A549 (cell line): ENCODE measurements at places on chromosomes 3 and 15.

- no peak for DNase-seq
These were observed 273.1 kb downstream of the GABRG3 start for GRCh38 chr15:27244047-27244446.

GRCh38 chr3:28651159-28651558 is 302.5 kb upstream of the AZI2 start:
- no peak for DNase-seq

DNA sequence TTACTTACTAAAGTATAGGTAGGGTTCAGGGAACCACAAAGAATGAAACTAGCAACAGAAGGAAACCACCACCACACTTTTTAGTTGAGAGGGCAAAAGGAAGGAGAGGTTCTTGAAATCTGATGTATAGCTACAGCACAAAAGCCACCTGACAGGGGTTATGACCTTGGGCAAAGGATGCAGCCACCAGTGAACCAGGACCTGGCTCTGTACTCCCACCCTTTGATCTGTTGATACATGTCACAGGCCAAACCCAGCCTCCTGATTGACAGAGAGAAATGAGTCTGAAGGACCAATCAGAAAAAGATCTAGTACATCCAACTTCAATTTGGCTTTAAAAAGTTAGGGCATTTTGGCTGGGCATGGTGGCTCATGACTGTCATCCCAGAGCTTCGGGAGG is 20.0 kb upstream of the BLM start:
- DNase-seq: no peak

DNA sequence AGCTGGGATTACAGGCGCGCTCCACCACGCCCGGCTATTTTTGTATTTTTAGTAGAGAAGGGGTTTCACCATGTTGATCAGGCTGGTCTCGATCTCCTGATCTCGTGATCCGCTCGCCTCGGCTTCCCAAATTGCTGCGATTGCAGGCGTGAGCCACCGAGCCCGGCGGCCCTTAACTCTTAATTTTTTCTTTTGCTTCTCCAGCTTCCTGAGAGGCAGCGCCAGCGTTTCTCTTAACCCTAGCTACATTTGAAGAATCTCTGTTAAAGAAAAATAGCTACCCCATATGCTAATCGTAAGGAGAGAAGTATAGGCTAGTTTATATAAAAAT is 465 bp upstream of the GK5 start:
- no peak for DNase-seq

DNA sequence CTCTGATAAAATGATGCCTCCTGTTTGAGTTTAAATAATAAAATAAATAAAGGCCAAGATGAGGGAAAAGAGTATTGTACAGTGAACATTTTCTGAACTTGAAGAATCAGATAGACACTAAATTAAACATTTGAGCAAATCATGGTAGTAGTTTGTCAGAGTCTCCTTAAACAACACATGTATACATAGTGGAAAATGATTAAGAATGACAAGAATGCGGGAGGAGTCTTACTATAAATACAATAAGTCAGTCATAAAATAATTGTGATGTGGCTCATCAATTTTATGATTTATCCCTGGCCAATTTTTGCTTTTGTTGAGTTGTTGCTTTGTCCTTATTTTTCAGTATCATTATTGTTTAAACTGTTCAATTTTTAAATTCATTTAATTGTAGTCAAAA is 158.0 kb upstream of the TMC3 start:
- DNase-seq: no peak

GRCh38 chr15:46946953-46947352 is 770.4 kb upstream of the SEMA6D start:
- DNase-seq: no peak

DNA sequence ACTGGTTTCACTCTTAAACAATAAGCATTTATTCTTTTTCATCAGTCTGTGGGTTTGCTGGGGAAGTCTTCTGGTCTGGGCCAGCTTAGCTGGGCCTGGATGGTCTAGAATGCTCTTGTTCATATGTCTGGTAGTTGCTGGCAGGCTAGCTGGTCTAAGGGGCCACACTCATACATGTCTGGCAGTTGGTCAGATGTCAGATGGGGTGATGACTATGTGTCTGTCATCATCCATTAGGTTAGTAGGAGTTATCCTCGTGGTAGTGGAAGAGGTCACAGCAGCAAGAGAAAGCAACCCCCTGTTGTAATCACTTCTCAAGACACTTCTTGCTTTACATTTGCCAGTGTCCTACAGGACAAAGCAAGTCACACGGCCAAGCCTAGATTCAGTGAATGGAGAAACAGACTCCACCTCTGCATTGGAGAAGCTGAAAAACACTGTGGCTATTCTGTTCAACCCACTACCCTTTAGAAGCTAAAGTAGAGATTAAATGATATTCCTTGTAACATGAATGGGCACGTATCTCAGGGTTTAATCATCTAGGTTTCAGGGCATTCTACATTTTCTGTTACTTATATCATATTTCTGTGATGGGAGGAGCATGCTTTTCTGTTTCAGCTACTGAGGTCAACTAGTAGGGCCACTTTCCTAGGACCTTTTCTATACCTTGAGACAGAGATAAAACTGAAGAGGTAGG is 5.5 kb upstream of the ARID3B start:
- DNase-seq: no peak

GRCh38 chr3:57335283-57335938 is 42.9 kb upstream of the ASB14 start:
- no peak for DNase-seq

GRCh38 chr3:111895071-111895470 is 36.0 kb downstream of the PHLDB2 start:
- DNase-seq: peak; percentile 65

GRCh38 chr3:45035441-45036301 is 9.6 kb downstream of the CLEC3B start:
- no peak for DNase-seq

DNA sequence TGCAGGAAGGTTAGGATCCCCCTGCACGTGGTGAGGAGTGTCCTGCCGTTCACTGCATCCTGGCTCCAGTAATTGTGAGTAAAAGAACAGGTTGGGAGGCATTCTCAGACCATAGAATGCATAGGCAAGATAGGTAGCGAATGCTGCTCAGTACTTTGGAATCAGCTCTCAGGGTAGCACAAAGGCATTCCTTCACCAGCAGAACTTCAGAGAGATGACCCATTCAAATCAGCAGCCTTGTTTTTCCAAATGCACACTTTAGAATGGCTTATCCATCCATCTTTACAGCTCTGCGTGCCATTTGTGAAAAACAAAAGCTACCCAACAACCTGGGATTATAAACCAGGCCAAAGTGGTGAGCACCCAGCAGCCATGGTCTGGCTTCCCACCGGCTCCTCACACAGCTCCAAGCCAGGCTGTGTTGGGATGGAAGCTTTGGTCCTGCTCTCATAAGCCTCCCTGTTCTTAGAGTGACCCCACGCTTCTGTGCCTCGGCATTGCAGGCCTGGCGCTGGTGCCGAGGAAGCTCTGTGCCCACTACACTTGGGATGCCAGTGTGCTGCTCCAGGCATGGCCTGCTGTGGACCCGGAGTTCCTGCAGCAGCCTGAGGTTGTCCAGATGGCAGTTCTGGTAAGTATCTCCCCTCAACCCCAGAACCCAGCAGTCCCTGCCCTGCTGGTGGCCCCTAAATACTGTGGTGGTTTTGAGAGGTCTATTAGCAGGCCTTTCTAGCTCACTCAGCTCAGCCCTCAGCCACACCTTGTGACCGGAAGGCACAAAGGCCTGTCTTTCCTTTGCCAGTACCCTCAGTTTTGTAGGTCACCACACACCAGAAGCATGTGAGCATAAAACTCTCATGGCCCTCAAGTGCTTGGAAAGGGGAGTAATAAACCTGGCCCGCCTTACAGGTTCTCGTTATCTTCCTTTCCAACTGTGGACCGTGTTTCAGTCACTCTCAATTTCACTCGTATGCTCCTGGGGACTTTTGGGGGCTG is 52.9 kb upstream of the LIMD1 start:
- DNase-seq: no peak

DNA sequence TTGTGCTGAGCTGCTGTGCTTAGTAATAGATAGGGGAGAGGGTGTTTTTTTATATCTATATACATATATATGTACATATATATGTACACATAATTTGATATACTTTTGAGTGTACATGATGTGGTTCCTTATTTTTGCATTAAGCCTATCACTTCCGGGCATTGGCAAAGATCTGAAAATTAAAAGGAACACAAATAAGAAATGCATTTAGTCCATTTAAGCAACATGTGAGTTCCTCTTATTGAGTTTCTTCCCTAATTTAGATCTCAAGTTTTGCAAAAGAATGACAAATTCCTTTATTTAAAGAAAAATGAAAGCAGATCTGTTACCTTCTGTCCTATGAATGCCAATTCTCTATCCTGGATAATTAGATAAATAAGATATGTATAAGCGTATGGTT is 435.1 kb downstream of the LPP start:
- no peak for DNase-seq

- no peak for DNase-seq
These were observed 31.0 kb upstream of the PTPRG start for GRCh38 chr3:61530355-61530754.

DNA sequence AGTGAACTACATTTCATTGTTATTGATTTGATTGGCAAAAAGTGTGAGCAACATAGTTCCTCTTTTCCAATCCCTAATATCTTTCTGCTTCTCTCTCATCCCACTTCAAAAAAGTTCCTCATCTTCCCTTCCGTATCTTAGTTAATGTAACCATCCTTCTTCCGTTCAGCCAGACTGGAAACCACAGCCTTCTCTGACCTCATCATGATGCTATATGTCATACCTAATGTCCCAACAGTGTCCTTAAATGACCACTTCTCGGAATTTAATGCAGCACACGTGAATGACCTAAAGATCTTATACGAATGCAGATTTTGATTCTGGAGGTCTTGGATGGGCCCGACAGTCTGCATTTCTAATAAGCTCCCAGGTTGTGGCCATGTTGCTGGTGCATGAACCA is 320.3 kb upstream of the SATB1 start:
- DNase-seq: no peak

GRCh38 chr3:192237992-192238608 is 489.2 kb downstream of the FGF12 start:
- DNase-seq: no peak

- peak; percentile 68 for DNase-seq
These were observed 51.0 kb upstream of the LMCD1 start for GRCh38 chr3:8450618-8451017.

DNA sequence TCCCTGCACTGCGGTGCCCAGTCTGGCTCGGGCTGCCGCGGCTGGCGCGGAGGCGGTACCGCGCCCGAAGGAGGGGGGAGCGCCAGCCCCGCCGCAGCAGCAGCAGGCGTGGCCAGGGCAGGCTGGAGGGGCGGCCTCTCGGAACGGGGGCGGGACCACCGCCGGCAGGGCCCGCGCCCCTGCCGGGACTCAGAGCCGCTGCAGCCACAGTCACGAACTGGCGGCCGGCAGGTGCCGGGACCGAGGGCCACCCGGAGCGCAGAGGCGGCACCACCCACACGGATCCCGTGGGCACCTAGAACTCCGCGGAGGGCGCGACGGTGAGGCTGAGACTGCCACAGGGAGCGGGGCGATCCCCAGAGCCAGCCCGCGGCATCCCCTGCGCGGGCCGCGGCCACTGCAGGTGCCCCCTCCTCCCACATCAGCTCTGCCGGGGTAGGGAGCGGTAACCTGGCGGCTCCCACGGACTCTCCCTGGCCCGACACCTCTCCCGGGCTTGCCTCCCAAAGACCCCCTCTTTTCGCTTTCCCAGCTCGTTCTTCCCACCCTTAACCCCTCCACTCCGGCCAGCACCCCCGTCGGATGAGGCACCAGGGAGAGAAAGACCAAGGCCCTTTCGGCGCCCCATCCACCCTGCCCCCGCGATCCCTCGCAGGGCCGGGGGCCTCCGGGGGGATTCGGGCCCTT is at the start of gene VWA5B2:
Gene VWA5B2 (plus strand): TSS at position 192 of the 687 bp plus-strand sequence. CDS start 944 bp downstream, outside the sequence.
- peak; percentile 57 for DNase-seq

DNA sequence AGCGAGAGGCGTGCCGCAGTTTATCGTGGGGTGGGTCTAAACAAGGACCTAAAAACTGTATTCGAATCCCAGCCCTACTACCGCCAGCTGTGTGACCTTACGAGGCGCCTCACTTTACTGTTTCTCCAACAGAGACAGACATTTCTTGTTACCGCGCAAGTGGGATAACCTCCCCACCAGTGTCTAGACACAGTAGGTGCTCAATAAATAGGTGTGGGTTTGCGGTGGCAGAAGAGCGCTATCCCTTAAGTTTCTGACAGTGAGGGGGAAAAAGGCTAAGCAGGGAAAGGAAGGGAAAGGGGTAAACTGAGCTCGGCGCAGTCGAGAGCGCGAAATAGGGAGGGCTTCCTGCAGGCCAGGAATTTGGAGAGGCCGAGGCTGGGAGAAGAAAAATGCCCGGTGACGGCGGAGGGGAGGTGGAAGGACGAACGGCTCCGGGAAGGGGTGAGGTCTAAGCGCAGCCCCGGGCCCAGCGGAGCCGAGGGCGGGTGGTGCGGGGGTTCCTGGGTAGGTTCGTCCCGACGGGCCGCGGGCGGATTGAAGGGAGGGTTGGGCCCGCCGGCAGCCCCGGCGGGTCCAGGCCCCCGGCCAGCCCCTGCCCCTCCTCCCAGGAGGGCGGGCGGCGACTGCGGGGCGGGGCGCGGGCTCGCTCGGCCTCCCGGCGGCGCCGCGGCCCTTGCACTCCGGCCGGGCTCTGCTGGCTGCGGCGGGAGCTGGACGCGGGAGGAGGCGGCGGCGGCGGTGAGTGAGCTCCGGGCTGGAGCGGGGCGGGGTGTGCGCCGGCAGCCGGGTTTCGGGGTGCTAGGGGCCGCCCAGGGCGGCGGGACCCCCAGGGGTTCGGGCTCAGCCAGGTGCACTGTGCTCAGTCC is at the start of gene CGNL1:
Gene CGNL1 (plus strand): TSS at position 679 of the 869 bp plus-strand sequence. CDS start 61,495 bp downstream, outside the sequence.
- no peak for DNase-seq

GRCh38 chr3:184233127-184233843 is 3.9 kb downstream of the VWA5B2 start:
- no peak for DNase-seq

GRCh38 chr3:115141033-115141757 is 5.9 kb downstream of the ZBTB20 start:
- no peak for DNase-seq

- DNase-seq: no peak
These were observed 13.3 kb downstream of the SEMA3G start for GRCh38 chr3:52431459-52432223.

GRCh38 chr3:177764377-177764912 is 567.2 kb upstream of the TBL1XR1 start:
- no peak for DNase-seq

GRCh38 chr15:27166917-27167316 is 195.9 kb downstream of the GABRG3 start:
- DNase-seq: no peak

- no peak for DNase-seq
These were observed 891.9 kb downstream of the SQOR start for GRCh38 chr15:46526726-46527110.

- peak; percentile 88 for DNase-seq
These were observed 11.0 kb downstream of the LYSMD2 start for GRCh38 chr15:51726302-51727073.

DNA sequence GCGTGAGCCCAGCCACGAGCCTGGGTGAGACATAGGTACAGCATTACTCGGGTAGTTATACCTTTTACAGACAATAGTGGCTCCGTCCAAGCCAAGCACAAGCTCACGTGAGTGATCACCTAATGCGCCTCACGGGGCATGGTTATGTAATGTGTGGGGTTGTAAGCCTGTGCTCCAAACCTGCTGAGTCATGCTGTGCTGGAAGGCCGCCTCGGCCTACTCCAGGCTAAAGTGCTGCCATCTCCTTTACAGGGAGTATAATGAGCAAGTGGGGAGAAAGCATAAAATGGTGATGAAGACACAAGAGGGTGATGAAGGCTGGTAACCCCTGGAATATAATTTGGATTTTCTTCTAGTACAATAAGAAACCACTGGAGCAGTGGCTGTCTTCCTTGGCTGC is 175.8 kb upstream of the STT3B start:
- DNase-seq: peak; percentile 30

GRCh38 chr3:186476044-186476468 is 68.1 kb downstream of the CRYGS start:
- no peak for DNase-seq

- DNase-seq: no peak
These were observed 499.9 kb downstream of the MCTP2 start for GRCh38 chr15:94731286-94731685.
